ENCODE measurements at places on chromosomes 11 and 22.

- no peak for DNase-seq
Measured at GRCh38 chr11:16959602-16960001, 54.6 kb downstream of the PLEKHA7 start.

DNA sequence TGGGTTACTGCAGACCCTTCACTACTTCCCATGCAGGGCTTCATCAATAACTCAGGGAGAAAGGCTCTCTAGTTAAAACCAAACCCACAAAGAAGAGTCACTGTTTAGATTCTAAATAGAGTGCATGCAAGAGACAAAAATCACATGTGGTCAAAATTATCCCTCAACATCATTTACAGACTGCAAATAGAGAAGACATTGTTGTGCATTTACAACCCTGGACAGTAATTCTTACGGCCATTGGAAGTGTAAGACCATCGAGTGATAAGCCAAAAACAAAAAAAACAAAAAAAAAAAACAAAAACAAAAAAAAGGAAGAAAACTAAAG lies 93.4 kb downstream of the RASSF10 start:
- no peak for DNase-seq

- no peak for DNase-seq
Measured at GRCh38 chr11:82671451-82671850, 62.2 kb downstream of the FAM181B start.

- no peak for DNase-seq
Measured at GRCh38 chr11:129141748-129142523, 50.2 kb downstream of the ARHGAP32 start.

GRCh38 chr22:49783926-49784629 lies 43.6 kb downstream of the BRD1 start:
- no peak for DNase-seq

DNA sequence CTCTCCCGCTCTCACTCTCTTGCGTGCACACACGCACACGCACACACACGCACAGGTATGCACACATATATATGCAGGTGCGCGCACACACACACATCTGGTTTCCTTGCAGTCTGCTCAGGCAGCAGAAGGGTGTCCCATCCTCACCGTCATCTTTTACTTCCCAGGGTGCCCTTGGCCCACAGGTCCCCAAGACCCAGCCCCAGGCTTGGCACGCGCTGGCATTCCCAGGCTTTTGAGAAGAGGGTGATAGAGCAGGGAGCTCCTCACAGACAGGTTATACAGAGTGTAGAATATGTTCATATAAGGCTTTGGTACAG lies 52.0 kb upstream of the SPATA19 start:
- no peak for DNase-seq

GRCh38 chr11:121807051-121807450 lies 309.0 kb downstream of the BLID start:
- peak; percentile 64 for DNase-seq

GRCh38 chr11:63839508-63840355 lies 822 bp downstream of the MARK2 start:
- no peak for DNase-seq

All from SJSA1 (cell line).